ENCODE measurements at places on chromosomes 7 and 10.

DNA sequence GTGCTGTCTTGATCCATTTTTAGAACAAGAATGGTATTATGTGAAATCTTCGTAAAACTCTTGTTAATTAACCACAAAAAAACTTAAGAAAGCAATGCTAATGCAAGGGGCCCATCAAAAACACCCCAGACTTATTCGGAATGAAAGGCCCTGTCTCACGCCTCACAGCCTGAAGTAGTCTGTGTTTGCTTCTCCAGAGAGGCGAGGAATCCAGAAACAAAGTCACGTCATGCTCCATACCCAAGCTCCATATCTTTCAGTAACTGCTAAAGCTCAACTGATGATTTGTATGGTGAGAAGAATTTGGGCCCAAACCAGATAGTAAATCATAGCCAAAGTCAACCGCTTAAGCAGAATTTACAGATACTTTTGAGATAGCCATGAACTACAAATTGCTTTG, 155.4 kb downstream of the ATE1 start:
- no peak for DNase-seq
- no peak overlapping the region for H3K27ac ChIP-seq
- H3K4me3 ChIP-seq: no peak overlapping the region
- no peaks in the 10 kb centered on the region for H3K4me1 ChIP-seq

- H3K27me3 ChIP-seq: no peaks in the 10 kb centered on the region
- H3K36me3 ChIP-seq: no peaks in the 10 kb centered on the region
- no peak for DNase-seq
Observed at GRCh38 chr7:1742555-1743303, 72.7 kb downstream of the ELFN1 start.

DNA sequence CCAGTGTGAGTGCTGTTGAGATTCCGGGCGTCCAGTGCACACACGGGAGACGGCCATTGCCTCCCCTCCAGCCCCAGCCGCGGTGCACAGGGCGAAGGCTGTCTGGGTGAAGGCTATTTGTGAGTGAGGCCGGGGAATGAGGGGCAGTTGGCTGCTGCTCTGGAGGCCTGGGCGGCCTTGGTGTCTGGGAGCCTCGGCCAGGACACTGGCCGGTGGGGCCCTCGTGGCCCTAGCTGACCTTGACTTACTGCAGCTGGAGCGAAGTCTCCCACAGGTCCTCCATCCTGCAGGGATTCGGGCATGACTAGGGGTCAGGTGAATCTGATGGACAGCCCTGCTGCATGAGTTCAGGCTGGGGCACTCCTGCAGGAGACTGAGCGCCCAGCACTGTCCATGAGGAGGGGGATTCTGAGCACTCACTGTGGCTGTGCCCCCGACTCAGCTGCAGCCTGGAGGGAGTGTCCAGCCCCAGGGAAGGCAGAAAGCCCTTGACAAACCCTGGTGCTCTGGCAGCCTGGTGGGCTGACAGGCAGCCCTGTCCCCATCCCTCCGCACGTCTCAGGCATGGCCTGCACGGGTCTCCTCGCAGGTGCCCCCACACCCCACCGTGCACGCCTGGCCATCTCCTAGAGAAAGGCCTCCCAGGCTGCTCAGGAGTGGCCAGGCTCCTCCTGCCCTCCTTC, 52.7 kb upstream of the FAM20C start:
- H3K36me3 ChIP-seq: no peaks in the 10 kb centered on the region
- H3K4me1 ChIP-seq: peaks cover 21% of the 10 kb centered on the region
- H3K27ac ChIP-seq: no peak overlapping the region
- H3K27me3 ChIP-seq: no peaks in the 10 kb centered on the region
- H3K4me3 ChIP-seq: no peak overlapping the region
- no peak for DNase-seq

GRCh38 chr10:121687095-121687813, 89.0 kb upstream of the FGFR2 start:
- no peak overlapping the region for H3K4me3 ChIP-seq
- H3K27me3 ChIP-seq: no peaks in the 10 kb centered on the region
- no peak for DNase-seq
- H3K36me3 ChIP-seq: no peaks in the 10 kb centered on the region
- no peaks in the 10 kb centered on the region for H3K4me1 ChIP-seq
- H3K27ac ChIP-seq: no peak overlapping the region
